SJCRH30 (cell line): ENCODE measurements at places on chromosomes 11 and 22.

GRCh38 chr11:94550513-94550912 lies 6.8 kb downstream of the FUT4 start:
- no peak for DNase-seq

GRCh38 chr11:8033305-8034105 lies 46.4 kb downstream of the EIF3F start:
- DNase-seq: peak; percentile 90

GRCh38 chr11:74072286-74072685 lies 63.4 kb upstream of the UCP3 start:
- no peak for DNase-seq

- no peak for DNase-seq
Measured at GRCh38 chr22:31295831-31296657, 3.8 kb upstream of the PIK3IP1 start.

DNA sequence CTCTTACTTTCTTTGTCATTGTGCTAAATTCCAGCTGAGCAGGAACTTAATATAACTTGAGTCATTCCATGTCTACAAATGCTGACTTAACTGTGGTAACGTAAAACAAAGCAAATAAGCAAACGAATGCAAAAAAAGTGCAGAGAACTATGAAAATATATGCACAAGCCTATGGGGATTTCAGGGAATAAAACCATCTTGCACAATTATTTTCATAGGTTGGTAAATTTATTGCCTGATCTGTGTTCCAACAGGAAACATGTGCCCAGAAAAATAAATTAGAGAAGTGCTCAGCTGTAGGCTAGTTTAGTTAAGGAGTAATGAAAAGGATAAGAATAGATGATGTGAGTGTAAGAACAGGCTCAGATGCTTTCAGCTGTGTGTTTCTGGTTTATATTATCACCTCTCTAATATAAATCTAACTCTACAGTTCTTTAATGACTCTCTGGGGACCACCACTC lies 1169.3 kb downstream of the LRRC4C start:
- DNase-seq: no peak
